ENCODE measurements at places on chromosomes 16 and 17. TPM values are rescaled to one million over a fixed set of nuclear protein-coding genes. Genes with fewer than 3 reads are reported as not detected.

OR4D1 gene
- 0.26 TPM for total RNA-seq

NT5M gene
- total RNA-seq, result 5.4 TPM

GRCh38 chr17:59435238-59435637 lies 103.8 kb downstream of the YPEL2 start:
- DNase-seq, result no peak

DNA sequence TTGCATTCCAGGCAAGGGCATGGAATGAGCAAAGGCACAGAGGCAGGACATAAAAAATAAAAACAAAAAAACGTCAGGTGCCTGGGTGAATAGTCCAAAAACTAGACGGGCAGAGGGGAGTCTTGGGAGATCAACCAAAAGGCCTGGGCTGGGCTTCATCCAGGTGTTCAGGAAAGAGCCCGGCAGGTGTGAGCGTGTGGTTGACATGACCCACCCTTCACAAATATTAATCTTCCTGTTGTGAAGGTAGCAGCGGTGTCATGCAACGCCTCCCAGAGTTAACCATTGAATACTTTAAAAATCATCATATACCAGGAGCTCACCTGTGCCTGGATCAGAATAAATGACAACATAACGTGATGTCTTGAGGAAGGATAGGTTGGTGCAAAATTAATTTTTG lies 90.6 kb downstream of the USP22 start:
- no peak for DNase-seq

DNA sequence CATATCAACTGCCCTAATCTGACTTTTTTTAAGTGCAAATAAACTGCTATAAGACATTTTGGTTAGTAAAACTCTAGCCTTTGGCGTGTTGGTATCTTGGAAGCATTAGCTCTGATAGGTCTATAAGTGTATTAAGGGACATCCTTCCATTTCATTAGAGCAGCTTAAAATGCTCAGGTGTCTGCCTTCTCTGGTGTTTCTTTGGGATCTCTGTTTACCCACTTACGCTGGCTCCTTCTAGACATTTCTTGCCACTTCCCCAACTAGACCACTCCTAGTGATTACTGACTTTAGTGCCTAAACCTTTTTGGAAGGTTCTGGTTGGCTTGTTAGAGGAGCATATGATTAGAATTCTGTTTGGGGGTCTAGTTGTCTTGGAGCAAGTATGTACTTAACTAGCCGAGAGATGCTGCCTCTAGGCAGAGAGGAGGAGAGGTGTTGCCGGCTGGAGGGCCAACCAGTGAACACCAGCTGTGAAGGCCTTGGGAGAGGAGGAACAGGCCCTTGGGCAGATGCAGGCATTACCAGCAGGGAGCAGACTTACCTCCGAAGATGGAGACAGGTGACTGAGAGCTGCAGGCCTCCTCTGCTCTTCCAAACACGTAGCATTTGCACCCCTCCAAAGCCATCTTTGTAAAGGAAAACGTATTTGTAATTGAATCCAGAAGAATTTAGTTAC lies 15.2 kb upstream of the CLEC18C start:
- DNase-seq, result no peak

GRCh38 chr17:17983376-17983775 lies 10.7 kb downstream of the DRC3 start:
- no peak for DNase-seq

Data from CD8-positive, alpha-beta memory T cell (primary cell).